Heart right ventricle (tissue), 16 donors: ENCODE measurements at places on chromosomes 1 and 21. TPM values are rescaled to one million over a fixed set of nuclear protein-coding genes. Genes with fewer than 3 reads are reported as not detected.

The SPRR5 gene
- not detected for total RNA-seq

DNA sequence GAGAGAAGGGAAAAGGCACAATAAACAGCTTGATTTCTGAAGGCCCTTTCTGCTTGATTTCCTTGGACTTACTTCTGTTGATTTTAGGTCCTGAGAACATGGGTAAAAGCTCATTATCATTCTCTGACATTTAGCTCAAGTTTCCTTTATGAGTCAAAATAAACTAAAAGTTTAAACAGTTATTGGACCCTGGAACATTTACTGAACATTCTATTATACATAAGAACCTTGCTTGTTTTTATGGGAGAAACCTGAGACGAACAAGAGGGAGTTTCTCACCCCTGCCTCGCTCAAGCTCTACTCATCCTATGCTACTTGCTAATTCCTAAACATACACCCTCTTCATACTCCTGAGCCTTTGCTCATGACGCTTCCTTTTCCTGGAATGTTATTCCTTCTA is 538.3 kb upstream of the PKN2 start:
- no peak overlapping the region for H3K27ac ChIP-seq
- no peak for DNase-seq
- H3K27me3 ChIP-seq: no peaks in the 10 kb centered on the region

DNA sequence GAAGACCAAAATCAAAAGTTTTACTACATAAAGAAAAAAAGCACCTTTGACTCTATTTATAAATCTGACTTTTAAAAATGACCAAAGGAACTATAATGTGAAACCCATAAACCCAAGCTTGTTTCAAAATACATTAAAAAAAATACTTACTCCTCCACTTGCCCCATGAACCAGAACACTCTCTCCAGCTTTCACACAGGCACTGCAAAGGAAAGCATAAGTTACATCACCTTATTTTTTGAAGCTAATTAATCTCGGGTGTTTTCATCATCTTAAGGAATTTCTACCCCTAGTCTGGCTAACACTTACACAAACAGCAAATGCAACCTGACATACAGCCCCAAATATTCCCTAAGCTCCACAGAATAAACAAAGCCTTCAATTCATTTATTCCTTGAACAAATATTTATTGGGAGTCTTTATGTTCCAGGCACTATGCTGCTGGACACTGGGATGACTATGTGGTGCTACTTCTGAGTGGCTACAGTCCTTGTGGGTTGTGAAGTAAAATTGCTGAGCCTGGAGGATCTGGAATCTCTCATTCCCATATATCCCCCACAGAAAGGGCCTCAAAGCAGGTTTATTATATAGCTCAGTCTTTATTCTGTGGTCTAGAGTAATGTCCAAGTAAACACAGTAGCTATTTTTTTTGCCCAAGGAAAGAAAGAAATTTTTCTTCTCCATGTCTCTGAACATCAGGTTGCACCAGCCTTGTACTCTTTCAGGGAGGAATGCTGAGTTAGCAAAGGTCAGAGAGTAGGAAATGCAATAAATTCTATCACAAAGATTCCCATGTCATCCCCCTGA is 18.2 kb downstream of the CRYZ start:
- no peak overlapping the region for H3K27ac ChIP-seq
- H3K4me3 ChIP-seq: no peak overlapping the region
- no peaks in the 10 kb centered on the region for H3K27me3 ChIP-seq
- peaks cover 4% of the 10 kb centered on the region for H3K36me3 ChIP-seq
- no peak for DNase-seq

GRCh38 chr1:222099746-222100145 is 357.9 kb upstream of the DUSP10 start:
- no peak for DNase-seq
- H3K4me1 ChIP-seq: no peaks in the 10 kb centered on the region

DNA sequence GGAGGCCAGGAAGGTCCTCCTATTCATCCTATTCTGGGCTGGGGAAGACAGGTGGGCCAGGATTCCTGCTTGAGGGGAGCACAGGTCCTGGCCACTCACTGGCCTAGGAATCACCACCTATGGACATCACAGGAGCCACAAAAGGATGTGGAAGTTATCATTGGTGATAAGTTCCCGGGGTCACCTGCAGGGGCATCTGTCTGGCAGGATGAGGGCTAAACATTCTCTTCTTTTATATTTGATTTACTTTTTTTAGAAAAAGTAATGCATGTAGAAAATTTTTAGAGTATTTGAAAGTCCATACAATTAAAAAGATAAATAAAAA is 33.2 kb upstream of the KIAA0040 start:
- H3K27me3 ChIP-seq: no peaks in the 10 kb centered on the region
- no peak overlapping the region for H3K27ac ChIP-seq
- no peaks in the 10 kb centered on the region for H3K36me3 ChIP-seq
- peaks cover 13% of the 10 kb centered on the region for H3K4me1 ChIP-seq

DNA sequence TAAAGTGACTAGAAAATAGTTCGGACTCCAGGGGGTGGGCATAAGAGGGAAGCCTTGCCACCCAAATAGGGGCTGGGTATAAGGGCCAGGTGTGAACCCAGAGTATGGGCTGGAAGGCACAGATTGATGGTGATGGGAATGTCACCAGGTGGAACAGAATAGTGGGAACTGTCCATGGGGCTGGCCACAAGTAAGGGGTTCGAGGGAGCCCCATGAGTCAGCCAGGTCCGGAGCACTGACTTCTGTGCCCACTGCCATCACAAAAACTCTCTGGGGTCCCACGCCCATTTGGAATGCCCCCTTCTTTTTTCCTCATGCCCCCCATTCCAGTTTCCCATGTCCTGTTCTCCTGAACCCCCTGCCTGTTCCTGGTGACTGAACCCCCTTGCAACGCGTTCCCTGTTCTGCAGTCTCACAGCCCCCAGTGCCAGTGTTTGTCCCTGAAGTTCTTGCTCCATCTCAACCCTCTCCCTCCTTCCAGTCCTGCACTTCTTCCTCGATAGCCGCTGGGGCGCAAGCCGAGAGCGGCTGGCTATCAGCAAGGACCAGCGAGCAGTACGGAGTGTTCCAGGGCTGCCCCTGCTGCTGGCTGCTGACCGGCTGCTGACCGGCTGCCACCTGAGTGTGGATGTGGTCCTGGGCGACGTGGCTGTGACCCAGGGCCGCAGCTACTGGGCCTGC is 7.9 kb downstream of the TRIM46 start:
- H3K4me1 ChIP-seq: peaks cover 11% of the 10 kb centered on the region
- DNase-seq: no peak
- no peaks in the 10 kb centered on the region for H3K36me3 ChIP-seq
- H3K27me3 ChIP-seq: no peaks in the 10 kb centered on the region
